ENCODE measurements at places on chromosomes 2 and 18. TPM values are rescaled to one million over a fixed set of nuclear protein-coding genes. Genes with fewer than 3 reads are reported as not detected.

The MTA3 gene
- 35.6 TPM for total RNA-seq

The WDPCP gene
- 12.0 TPM for total RNA-seq

The OTOS gene
- total RNA-seq: not detected

The ITGA6 gene
- 26.8 TPM for total RNA-seq

The TXNDC2 gene
- total RNA-seq: not detected

The OR6B2 gene
- total RNA-seq: not detected

The KLHL29 gene
- 1.7 TPM for total RNA-seq

The SERPINB5 gene
- not detected for total RNA-seq

The PAX8 gene
- total RNA-seq: 2.5 TPM

The CPLX4 gene
- not detected for total RNA-seq

The STK36 gene
- total RNA-seq: 20.1 TPM

The HJURP gene
- total RNA-seq: 109 TPM

The SERPINB4 gene
- not detected for total RNA-seq

The ASPRV1 gene
- 1.2 TPM for total RNA-seq

The AMER3 gene
- not detected for total RNA-seq

- peaks cover 12% of the 10 kb centered on the region for H3K27me3 ChIP-seq
- peaks cover 3% of the 10 kb centered on the region for H3K4me1 ChIP-seq
- H3K4me3 ChIP-seq: no peak overlapping the region
- H3K36me3 ChIP-seq: no peaks in the 10 kb centered on the region
Observed at GRCh38 chr2:224263571-224264043, 138.3 kb downstream of the FAM124B start.

GRCh38 chr2:77604953-77605929 is 83.1 kb upstream of the LRRTM4 start:
- DNase-seq: no peak
- H3K4me3 ChIP-seq: no peak overlapping the region
- no peaks in the 10 kb centered on the region for H3K27me3 ChIP-seq
- H3K4me1 ChIP-seq: no peaks in the 10 kb centered on the region

DNA sequence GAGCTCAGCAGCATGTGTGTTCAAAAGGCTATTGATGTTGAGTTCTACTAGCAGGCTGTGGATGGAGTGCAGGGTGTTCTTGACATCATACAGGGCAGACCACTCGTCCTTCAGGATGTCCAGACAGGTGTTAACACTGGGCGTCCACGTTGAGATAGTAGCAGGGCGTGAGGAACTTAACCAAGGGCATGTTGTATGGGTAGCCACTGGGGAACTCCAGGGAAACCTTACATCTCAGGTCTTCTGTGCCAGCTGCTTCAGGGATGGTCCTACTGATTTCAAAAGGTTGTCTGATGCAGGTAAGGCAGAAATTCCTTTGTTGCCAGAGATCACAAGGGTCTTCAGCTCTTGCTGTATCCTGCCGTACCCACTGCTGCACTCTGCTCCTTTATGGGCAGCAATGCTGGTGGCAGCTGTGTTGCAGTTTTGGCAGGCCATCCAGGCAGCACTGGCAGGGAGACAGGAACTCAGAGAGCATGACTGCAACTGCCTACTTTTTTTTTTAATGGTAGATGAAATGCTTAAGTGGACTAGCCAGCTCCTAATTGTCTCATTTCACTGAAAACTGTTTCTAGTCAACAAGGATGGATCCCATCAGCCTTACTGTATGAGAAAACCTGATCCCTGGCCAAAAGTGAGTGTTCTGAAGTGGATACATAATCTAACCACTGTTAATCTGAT is 32.4 kb upstream of the RBBP8 start:
- H3K4me3 ChIP-seq: no peak overlapping the region
- H3K36me3 ChIP-seq: peaks cover 2% of the 10 kb centered on the region
- H3K4me1 ChIP-seq: no peaks in the 10 kb centered on the region
- H3K27ac ChIP-seq: no peak overlapping the region

DNA sequence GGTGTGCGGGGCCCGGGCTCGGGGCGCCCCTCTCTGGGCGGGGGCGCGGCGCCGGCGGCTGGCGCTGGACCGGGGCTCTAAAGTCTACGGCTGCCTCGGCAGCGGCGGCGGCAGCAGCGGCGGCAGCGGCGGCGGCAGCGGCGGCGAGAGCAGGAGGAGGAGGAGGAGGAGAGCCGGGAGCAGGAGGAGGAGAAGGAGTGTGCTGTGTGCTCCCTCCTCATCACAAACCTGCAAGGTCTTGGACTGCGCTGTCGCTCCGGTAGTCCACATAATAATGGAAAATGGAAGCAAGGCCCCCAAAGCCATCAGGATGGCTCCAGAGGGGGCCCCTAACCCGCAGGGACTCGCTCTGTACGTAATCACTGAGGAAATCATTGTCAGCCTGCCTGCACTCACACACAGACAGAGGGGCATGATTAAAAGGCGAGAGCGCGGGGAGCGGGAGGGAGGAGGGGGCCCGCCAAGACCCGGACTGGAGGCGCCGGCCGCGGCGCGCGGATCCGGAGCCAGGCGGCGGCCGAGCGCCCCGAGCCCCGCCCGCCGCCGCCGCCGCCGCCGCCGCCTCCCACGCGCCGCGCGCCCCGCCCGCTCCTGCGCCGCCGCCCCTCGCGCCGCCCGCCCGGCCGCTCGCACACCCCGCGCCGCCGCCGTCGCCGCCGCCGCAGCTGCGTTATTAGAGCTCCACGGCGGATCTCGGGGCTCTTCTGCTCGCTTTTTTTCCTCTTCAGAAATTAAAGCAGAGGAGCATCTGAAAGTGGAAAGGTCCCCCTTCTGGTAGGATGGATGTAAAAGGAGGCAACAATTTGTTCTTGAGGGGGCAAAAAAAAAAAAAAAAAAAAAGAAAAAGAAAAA is at the start of gene ZNF521:
TSS of gene ZNF521 (minus strand) at position 390 of the 852 bp plus-strand sequence. CDS start 1,220 bp downstream, outside the sequence.
- peaks cover 10% of the 10 kb centered on the region for H3K4me1 ChIP-seq
- peaks cover 2% of the 10 kb centered on the region for H3K36me3 ChIP-seq
- DNase-seq: peak; percentile 56
- H3K27ac ChIP-seq: no peak within 1 kb of the TSS
- peaks cover 61% of the 10 kb centered on the region for H3K27me3 ChIP-seq
- peak within 1 kb of the TSS; percentile 73 for H3K4me3 ChIP-seq

- no peaks in the 10 kb centered on the region for H3K36me3 ChIP-seq
- peaks cover 3% of the 10 kb centered on the region for H3K4me1 ChIP-seq
- H3K27ac ChIP-seq: no peak overlapping the region
- peaks cover 10% of the 10 kb centered on the region for H3K27me3 ChIP-seq
Observed at GRCh38 chr2:6812857-6813530, 52.7 kb downstream of the CMPK2 start.

- H3K27ac ChIP-seq: no peak overlapping the region
- H3K4me1 ChIP-seq: peaks cover 18% of the 10 kb centered on the region
- no peaks in the 10 kb centered on the region for H3K36me3 ChIP-seq
- H3K4me3 ChIP-seq: no peak overlapping the region
Observed at GRCh38 chr2:38540580-38541286, 62.0 kb downstream of the HNRNPLL start.

GRCh38 chr2:24169023-24169422 is 5.8 kb upstream of the FAM228A start:
- peaks cover 2% of the 10 kb centered on the region for H3K4me1 ChIP-seq
- peaks cover 17% of the 10 kb centered on the region for H3K27me3 ChIP-seq
- DNase-seq: no peak

DNA sequence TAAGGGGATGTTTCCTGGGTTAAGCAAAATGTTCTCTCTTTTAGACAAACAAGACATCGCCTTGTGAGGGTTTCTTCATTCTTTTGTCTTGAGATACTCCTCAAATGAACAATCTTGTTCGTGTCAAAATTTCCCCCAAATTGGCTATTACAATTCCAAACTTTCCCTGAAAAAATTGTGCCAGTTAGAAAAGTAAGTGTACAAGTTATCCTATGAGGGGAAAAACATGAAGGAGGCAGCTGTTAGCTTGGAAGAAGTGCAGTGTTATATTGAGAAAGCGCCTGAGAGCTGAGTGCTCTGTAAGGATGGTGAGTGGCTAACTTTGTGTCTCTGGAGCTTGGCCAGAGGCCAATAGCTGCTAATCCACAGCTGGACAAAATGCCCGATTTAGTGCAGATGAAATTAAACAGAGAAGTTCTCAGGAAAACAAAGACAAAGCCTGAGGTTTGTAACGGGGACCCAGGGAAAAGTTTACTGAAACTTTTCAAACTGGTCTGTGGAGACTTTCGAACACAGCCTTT is 14.1 kb upstream of the PLEKHH2 start:
- no peak overlapping the region for H3K4me3 ChIP-seq
- H3K4me1 ChIP-seq: no peaks in the 10 kb centered on the region
- H3K27ac ChIP-seq: no peak overlapping the region
- peaks cover 34% of the 10 kb centered on the region for H3K27me3 ChIP-seq
- DNase-seq: no peak

DNA sequence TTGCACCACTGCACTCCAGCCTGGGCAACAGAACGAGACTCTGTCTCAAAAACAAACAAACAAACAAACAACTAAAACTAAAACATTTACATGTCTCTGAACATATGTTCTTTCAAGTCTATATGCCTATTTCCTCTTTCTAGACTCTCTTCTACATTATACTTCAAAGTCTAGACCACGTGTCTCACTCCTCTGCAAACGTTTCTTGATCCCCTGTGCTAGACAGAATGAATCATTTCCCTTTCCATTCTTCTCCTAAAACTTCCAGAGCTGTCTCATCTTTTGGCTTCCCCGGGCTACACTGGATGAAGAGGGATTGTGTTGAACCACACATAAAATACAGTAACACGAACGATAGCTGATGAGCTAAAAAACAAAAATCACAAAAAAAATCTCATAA is 67.1 kb downstream of the BAZ2B start:
- H3K27me3 ChIP-seq: no peaks in the 10 kb centered on the region
- no peak overlapping the region for H3K4me3 ChIP-seq
- DNase-seq: no peak

DNA sequence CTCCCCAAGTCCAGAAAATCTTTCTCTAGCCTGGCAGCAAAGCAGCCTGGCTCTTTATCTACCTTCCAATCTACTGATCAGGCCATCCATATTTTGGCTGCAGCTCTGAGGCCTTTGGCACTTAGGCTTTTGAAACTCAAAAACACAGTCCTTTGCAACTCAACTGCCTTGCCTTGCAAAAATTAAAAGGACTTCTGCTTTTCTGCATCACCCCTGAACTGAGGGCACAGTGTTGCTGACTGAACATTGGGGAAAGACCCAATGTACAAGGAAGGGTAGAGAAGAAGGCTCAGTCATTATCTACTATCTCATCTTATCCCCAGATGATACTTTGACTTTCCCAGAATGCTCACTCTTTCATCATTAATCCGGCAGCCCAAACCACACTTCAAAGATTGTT is 625.5 kb downstream of the ARHGAP15 start:
- H3K27ac ChIP-seq: no peak overlapping the region
- DNase-seq: no peak
- H3K27me3 ChIP-seq: no peaks in the 10 kb centered on the region
- H3K4me3 ChIP-seq: no peak overlapping the region
- H3K4me1 ChIP-seq: no peaks in the 10 kb centered on the region

- H3K4me1 ChIP-seq: peaks cover 14% of the 10 kb centered on the region
- no peaks in the 10 kb centered on the region for H3K27me3 ChIP-seq
- H3K4me3 ChIP-seq: no peak overlapping the region
- H3K27ac ChIP-seq: no peak overlapping the region
- peaks cover 20% of the 10 kb centered on the region for H3K36me3 ChIP-seq
Observed at GRCh38 chr2:204984518-204984917, 439.2 kb downstream of the PARD3B start.

- no peaks in the 10 kb centered on the region for H3K36me3 ChIP-seq
- no peaks in the 10 kb centered on the region for H3K27me3 ChIP-seq
- DNase-seq: no peak
- H3K4me3 ChIP-seq: no peak overlapping the region
- H3K27ac ChIP-seq: no peak overlapping the region
Observed at GRCh38 chr2:21256006-21256405, 132.2 kb downstream of the TDRD15 start.

GRCh38 chr2:135790423-135790822 is 46.6 kb downstream of the LCT start:
- no peaks in the 10 kb centered on the region for H3K27me3 ChIP-seq
- peaks cover 20% of the 10 kb centered on the region for H3K4me1 ChIP-seq
- no peak overlapping the region for H3K4me3 ChIP-seq
- DNase-seq: no peak

- H3K27me3 ChIP-seq: peaks cover 20% of the 10 kb centered on the region
- H3K27ac ChIP-seq: peak overlapping the region; percentile 80
- peaks cover 29% of the 10 kb centered on the region for H3K4me1 ChIP-seq
- DNase-seq: no peak
- peak overlapping the region; percentile 70 for H3K4me3 ChIP-seq
Observed at GRCh38 chr18:8526332-8526731, 82.9 kb upstream of the RAB12 start.

GRCh38 chr2:72539071-72539552 is 286.7 kb downstream of the EXOC6B start:
- no peaks in the 10 kb centered on the region for H3K27me3 ChIP-seq
- H3K36me3 ChIP-seq: peaks cover 2% of the 10 kb centered on the region
- DNase-seq: no peak
- H3K27ac ChIP-seq: no peak overlapping the region
- peaks cover 2% of the 10 kb centered on the region for H3K4me1 ChIP-seq
- no peak overlapping the region for H3K4me3 ChIP-seq

DNA sequence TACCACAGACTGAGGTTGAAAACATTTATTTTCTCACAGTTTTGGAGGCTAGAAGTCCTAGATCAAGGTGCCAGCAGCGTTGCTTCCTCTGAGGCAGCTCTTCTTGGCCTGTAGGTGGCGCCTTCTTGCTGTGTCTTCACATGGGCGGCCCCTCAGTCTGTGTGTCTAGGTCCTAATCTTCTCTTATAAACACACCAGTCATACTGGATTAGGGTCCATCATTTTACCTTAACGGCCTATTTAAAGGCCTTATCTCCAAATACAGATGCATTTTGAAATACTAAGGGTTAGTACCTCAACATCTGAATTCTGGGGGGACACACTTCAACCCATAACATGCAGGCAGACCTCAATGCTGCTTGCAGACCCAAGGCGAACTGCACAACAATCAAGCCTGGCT is 4.4 kb upstream of the RMC1 start:
- DNase-seq: peak; percentile 56
- peak overlapping the region; percentile 18 for H3K4me3 ChIP-seq
- no peaks in the 10 kb centered on the region for H3K27me3 ChIP-seq
- peaks cover 27% of the 10 kb centered on the region for H3K4me1 ChIP-seq
- H3K36me3 ChIP-seq: no peaks in the 10 kb centered on the region

- peak overlapping the region; percentile 17 for H3K27ac ChIP-seq
- no peak for DNase-seq
- H3K27me3 ChIP-seq: peaks cover 3% of the 10 kb centered on the region
- H3K4me1 ChIP-seq: peaks cover 11% of the 10 kb centered on the region
- H3K36me3 ChIP-seq: peaks cover 5% of the 10 kb centered on the region
Observed at GRCh38 chr2:36441816-36442215, 86.2 kb downstream of the CRIM1 start.

- H3K36me3 ChIP-seq: no peaks in the 10 kb centered on the region
- H3K27me3 ChIP-seq: peaks cover 14% of the 10 kb centered on the region
- H3K4me1 ChIP-seq: peaks cover 14% of the 10 kb centered on the region
Observed at GRCh38 chr2:102487761-102488462, 14.9 kb downstream of the SLC9A4 start.

Measured in activated naive CD8-positive, alpha-beta T cell treated with anti-CD3 and anti-CD28 coated beads, Interleukin-2, amount 10 ng/mL, durations not matched to agents 7 days and 5 days (primary cell).